ENCODE measurements at places on chromosomes 13 and 19.
A peak's percentile ranks its signal among the peaks of the same experiment; 100 is the strongest.

DNA sequence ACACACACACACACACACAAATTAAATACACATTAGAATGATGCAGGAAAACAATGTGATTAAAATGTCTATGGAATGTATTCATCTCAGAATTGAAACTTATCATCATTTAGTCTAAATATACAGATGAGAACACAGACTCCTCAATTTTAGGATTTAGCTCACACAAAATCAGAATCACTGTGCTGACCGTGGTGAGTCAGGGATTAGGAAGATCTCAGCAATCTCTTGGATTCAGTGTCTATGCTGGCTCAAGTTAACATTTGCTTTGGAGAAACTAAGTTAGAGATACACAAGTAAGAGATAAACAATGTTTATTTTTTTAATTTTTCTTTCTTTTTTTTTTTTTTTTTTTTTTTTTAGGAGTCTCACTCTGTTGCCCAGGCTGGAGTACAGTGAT, 323.6 kb downstream of the KLF12 start:
- DNase-seq: no peak

DNA sequence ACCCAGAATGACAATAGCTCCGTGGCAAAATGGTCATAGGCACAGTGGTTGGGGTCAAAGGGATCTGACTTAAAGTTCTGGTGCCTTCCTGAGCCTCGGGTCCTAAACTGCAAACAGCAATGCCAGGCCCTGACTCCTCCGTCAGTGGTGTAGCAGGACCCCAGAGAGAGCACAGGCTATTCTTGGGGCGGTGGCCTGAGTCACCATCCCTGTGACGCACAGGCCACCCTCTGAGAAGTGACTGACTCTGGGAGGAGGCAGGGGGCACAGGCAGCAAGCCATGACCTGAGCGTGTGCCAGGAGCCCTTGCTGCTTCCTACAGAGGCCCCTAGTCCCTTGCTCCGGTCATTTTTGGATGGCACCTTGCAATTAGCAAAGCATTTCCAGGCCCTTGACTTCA, 18.7 kb downstream of the PLVAP start:
- DNase-seq: no peak

- peak; percentile 97 for DNase-seq
Observed at GRCh38 chr19:45717131-45717982, 13.3 kb downstream of the FBXO46 start.

- DNase-seq: no peak
Observed at GRCh38 chr13:107713314-107713713, 502.0 kb downstream of the LIG4 start.

DNA sequence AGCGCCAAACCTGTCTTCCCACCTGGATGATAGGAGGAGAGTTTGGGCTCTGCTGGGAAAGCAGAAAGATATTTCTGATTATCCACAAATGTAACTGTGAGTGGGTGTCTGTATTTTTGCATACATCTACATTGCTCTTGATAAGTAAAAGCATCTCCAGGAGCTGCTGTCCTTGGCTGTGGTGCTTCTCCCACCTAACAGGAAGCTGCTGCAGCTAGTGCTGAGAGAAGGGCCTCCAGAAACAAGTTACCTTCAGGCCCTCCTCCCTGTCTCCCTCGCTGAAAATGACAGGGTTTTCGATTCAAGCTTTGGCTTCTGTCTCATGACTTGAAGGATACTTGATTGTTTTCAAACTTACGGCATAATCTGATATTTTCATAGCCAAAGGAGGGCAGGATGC, 90.1 kb downstream of the FOXO1 start:
- no peak for DNase-seq

DNA sequence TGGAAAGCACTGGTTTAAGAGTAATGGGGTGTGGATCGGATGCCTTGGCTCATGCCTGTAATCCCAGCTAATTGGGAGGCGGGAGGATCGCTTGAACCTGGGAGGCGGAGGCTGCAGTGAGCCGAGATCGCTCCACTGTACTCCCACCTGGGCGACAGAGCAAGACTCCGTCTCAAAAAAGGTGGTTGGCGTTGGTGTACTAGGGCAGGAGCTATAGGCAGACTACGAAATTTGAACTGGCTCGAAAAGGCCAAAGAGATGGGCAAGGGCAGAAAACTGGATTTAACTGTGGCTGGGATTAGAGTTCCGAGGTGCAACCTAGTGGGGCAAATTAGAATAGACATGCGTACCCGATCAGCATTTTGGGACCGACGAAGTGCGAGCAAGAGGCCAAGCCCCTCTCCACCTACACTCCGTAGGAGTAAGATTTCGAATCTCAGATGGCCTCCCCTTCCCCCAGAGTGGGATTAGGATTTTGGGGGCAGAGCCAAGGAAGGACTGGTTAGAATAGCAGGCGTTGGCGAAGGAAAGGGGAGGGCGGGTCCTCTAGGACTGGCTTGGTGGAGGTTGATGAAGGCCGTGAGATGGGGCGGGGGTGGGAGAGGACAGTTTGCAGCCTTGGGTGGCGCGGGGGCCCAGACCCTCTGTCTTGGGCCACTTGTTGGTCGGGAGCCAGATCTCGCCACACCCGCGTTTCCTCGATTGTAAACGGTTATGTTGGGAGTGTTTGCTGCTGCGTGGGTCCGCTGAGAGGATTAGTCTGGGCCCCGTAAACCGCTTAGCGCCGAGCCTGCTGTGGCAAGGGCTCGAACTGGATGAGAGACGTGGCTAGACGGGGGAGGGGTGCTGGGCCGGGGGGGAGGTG, 2.0 kb upstream of the INAFM1 start:
- DNase-seq: no peak

DNA sequence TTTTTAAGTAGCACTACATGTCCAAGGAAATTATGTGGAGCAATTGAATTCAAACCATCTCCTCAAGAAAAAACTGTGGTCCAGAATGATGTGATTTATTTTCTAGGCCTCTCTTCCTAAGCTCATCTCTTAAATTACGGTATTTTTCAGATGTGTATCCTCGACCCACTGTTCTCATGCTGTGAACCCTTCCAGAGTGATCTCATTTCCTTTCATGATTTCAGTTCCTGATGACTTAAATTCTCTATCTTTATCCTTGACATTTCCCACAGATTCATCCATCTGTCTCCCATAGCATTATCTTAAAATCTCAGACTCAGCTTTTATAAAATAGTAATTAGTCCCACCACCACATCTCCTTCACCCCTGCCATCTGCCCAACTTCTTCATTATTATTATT, 117.6 kb upstream of the SPRY2 start:
- no peak for DNase-seq

DNA sequence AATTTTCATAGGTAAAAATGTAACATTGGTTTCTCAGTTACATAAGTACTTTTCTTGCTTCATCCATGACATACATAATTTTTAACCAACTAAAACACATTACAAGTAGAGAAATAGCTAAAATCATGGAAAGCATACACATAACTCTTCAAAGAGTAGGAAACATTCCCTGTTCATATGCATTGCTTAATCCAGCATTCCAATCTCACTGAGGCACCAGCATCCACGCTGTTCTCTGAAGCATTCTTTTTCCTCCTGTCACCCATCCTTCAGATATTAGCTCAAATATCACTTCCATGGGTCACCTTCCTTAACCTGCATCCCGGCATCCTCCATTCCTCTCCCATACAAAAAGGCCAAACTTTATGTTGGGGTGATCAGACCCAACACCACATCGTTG, 79.1 kb downstream of the ZNF254 start:
- DNase-seq: no peak

DNA sequence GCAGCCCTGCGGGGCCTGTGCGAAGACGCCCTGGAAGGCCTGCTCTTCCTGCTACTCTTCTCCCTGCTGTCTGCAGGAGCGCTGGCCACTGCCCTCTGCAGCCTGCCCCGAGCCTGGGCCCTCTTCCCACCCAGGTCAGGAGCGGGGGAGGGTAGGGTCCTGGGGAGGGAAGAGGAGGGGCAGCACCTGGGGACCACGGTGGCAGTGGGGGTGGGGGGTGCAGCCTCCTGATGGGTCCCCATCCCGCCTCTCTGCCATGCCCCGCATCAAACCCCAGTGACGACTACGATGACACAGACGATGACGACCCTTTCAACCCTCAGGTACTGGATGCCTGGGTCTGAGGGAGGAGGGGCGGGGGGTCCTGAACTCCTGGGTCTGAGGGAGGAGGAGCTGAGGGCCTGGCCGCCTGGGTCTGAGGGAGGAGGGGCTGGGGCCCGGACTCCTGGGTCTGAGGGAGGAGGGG, 13.4 kb upstream of the LENG8 start:
- DNase-seq: no peak

DNA sequence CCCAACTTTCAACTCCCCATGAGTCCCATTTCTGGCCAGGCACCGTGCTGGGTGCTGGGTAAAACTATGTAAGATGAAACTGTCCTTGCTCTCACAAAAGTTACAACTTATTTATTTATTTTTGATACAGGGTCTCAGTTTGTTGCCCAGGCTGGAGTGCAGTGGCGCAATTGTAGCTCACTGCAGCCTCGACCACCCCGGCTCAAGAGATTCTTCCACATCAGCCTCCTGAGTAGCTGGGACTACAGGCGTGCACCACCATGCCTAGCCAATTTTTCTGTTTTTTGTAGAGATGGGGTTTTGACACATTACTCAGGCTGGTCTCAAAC, 12.9 kb upstream of the CADM4 start:
- no peak for DNase-seq

DNA sequence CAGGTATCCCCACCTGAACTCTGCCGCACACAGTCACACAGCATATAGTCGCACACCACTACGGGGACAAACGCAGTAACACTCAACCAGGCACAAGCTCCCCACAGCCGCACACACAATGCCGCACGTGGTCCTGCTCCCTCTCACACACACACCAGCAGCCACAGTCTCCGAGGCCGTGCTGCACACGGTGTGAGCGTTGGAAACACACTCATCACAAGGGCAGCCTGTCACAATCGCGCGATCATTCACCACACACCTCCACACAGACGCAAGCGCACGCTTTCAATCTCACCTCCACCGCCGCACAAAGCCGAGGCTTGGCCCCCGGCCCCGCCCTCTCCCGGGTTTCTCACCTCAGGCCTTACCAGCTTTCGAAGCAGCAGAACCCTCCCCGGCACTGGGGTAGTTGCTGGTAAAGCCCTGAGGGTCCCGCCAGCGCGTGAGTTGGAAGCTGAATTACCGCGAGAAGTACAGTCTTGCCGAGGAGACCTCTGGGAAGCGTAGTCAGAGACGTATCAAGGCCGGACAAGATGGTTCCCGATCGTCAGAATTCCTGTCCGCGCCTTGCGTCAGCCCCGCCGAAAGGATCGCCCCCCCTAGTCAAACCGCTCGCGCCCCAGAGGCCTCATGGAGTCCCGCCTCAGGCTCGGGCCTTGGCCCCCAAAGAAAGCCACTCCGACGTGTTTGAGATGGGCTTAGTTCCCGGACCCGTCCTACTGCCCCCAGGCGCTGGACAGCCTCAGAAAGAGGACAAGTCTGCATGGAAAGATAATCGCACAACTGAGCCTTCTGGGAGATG, at the start of gene ZNF566:
Gene ZNF566, minus strand, starts transcription at position 444 of the 802 bp plus-strand sequence. CDS start 13,004 bp downstream, outside the sequence.
- peak; percentile 86 for DNase-seq

GRCh38 chr13:47004540-47004939, 107.7 kb upstream of the HTR2A start:
- DNase-seq: no peak

- DNase-seq: no peak
Observed at GRCh38 chr13:70363991-70364390, 255.7 kb upstream of the KLHL1 start.

DNA sequence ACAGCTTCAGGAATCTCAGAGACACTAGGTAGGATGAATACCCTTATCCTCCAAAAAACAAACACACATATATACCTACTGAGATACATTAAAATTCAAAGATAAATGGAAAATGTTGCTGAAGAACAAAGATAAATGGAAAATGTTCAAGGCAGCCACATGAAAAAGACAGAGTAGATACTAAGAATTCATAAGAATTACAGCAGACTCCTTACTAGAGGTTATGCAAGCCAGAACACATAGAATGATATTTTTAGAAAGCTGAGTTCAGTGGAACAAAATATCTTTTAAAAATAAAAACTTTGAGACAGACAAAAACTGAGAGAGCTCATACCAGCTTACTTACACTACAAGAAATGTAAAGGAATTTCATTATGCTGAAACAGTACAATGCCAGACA, 35.6 kb downstream of the UCHL3 start:
- no peak for DNase-seq

GRCh38 chr13:113863524-113864272, at the start of gene GAS6:
Gene GAS6, minus strand, starts transcription at chr13:113864076. Its CDS starts 156 bp downstream, at chr13:113863920.
- DNase-seq: no peak

DNA sequence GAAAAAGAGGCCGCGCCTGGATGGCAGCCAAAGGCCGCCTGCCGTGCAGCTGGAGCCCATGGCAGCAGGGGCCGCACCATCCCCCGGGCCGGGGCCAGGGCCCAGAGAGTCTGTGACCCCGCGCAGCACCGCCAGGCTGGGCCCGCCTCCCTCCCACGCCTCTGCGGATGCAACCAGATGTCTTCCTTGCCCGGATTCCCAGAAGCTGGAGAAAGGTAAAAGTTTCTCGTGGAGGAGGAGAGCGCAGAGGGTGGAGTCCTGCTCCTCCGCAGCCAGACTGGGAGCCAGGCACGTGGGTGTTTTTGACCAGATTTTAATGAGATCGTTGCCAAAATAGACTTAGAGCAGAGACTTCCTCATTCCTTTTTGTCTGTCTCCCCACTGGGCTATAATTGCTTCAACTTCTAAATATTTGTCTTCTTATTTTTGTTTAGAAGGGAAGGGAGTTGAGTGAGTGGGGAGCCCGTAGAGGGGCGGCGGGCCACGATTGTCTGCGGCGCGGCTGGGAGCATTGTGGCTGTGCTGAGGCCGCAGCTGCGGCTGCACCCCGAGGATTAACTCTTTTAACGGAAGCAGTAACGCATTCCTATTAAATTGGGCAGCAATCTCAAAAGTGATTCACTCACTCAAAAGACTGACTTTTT, 22.8 kb upstream of the NDUFS7 start:
- DNase-seq: no peak

GRCh38 chr13:43110658-43111057, 87.3 kb downstream of the DNAJC15 start:
- no peak for DNase-seq

GRCh38 chr13:94646904-94647303, 45.2 kb downstream of the GPR180 start:
- no peak for DNase-seq

GRCh38 chr13:67967031-67967430, 736.9 kb upstream of the PCDH9 start:
- no peak for DNase-seq

DNA sequence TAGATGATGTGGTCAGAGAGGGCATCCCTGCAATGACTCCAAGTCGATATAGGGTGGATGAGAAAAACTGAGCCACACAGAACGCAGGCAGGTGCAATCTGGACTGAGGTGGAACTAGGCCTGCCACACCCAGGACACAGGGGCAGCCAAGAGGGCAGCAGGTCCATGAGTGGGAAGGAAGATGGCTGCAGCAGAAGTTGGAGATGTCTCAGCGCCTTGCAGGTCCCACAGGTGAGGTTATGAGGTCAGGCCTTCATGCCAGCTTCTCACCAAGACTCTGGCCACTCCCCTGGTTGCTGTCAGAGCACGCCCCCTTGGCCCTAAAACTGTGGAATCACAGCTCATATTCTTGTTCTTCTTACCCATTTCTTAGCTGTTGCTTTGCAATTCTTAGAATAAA, 147.7 kb upstream of the VSTM2B start:
- no peak for DNase-seq

GRCh38 chr13:39259371-39260140, 221.3 kb downstream of the NHLRC3 start:
- no peak for DNase-seq

Measured in stimulated activated CD4-positive, alpha-beta T cell treated with anti-CD3 and anti-CD28 coated beads, TNF-alpha, amount 100 ng/mL, for 1 hour (primary cell).